ENCODE measurements at places on chromosomes 11 and 22. TPM values are rescaled to one million over a fixed set of nuclear protein-coding genes. Genes with fewer than 3 reads are reported as not detected.

The KDM4E gene
- not detected for total RNA-seq

The NRIP3 gene
- 1.2 TPM for total RNA-seq

The KAT5 gene
- total RNA-seq, result 50.1 TPM

The C22orf31 gene
- not detected for total RNA-seq

The TIGD3 gene
- 0.97 TPM for total RNA-seq

The NXPE2 gene
- 0.12 TPM for total RNA-seq

The CSRP3 gene
- 1,162 TPM for total RNA-seq

The RBX1 gene
- 65.9 TPM for total RNA-seq

The IGF2 gene
- total RNA-seq, result 88.2 TPM

The WNT11 gene
- 15.2 TPM for total RNA-seq

The ARCN1 gene
- total RNA-seq, result 97.1 TPM

The SAA2 gene
- total RNA-seq, result 2.8 TPM

The FOLR2 gene
- 21.9 TPM for total RNA-seq

The TSPAN18 gene
- 94.6 TPM for total RNA-seq

The ANKK1 gene
- total RNA-seq, result 0.10 TPM

The GTSE1 gene
- total RNA-seq, result 0.45 TPM

The APOA5 gene
- total RNA-seq, result not detected

The C11orf86 gene
- not detected for total RNA-seq

Data from left ventricle myocardium superior (tissue), 1 donor.